ENCODE measurements at places on chromosomes 2 and 18.

- DNase-seq = no peak
These were observed 2.1 kb downstream of the TTC39C start for GRCh38 chr18:24016643-24017042.

DNA sequence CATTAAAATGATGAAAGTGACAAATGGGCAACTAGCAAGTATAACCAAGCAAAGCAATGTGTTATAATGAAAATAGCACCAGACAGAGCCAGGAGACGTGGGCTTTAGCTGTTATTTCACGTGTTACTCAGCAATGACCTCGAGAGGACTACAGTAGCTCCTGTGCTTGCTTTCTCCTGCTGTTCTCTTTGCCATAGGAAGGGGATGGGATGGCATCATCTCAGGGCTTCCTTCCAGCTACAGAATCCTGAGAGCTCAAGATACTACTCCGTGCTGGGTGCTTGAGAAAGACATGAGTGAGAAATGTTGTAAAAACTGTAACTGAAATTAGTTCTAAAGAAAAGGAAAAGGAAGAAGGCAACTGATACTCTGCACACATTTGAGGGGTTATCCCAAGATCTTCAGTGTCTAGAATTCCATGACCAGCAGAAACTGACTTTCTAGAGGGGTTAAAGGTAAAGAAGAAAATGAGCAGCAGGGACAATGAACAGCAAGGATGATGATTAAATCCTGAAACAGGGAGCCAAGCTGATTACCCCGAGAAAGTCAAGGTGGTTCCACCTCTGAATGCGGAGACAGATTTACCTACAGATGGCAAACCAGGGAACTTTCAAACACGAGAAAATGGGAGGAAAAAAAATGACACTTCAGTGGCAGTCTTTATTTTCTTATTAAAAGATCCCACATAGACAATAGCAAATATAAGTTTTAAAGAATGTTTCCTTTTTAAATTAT is 33.4 kb downstream of the GAREM1 start:
- DNase-seq = no peak

GRCh38 chr2:157261199-157261782 is 3.8 kb downstream of the GALNT5 start:
- peak; percentile 2 for DNase-seq

- no peak for DNase-seq
These were observed 19.3 kb upstream of the MC2R start for GRCh38 chr18:13934676-13935075.

- DNase-seq = no peak
These were observed 149.2 kb downstream of the PLEKHA3 start for GRCh38 chr2:178629463-178629862.

- DNase-seq = no peak
These were observed 37.0 kb upstream of the LOXHD1 start for GRCh38 chr18:46693996-46694395.

GRCh38 chr2:58131191-58132011 is 84.8 kb downstream of the VRK2 start:
- DNase-seq = no peak

DNA sequence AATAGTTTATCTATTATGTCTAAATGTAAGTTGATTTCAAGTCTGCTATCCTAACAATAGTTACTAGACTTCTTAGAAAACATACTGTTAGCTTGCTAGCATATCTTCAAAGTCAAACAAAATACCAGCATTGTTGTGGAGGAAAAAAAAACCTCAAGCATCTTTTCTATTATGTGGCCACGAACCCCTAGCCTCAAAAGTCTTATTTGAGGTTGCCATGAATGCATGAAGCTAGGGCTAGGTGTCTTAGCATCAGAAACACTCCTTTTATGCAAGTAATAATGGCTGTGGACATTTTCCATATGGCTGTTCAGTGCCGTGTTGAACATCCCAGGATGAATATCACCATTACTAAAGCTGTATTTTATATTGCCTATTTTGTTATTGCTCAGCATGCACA is 86.6 kb upstream of the OTX1 start:
- DNase-seq = no peak

GRCh38 chr18:78126106-78126505 is 853.5 kb upstream of the SALL3 start:
- DNase-seq = no peak

DNA sequence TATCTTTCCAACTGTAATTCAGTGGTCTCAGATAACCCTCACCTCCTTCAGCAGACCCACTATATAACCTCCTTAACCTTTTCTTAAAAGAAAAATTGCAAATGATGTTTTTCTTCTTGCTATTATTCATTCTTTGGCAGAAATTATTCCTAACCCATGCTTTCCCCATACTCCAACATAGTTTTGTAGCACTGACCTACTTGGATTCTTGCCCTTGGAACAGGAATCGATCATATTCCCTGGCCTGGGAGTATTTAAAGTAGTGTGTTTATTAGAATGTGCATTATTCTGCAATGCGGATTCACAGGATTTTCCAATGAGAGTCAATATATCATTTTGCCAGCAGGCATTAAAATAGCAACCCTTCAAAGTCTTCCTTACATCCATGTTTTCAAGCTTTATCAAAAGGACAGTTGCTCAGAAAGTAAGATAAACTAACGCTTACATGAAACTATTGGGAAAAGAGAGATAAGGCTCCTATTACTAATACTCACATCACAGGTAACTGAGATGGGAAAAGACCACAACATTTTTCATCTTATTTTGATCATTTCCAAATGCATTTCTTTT is 37.4 kb downstream of the CHN1 start:
- DNase-seq = no peak

DNA sequence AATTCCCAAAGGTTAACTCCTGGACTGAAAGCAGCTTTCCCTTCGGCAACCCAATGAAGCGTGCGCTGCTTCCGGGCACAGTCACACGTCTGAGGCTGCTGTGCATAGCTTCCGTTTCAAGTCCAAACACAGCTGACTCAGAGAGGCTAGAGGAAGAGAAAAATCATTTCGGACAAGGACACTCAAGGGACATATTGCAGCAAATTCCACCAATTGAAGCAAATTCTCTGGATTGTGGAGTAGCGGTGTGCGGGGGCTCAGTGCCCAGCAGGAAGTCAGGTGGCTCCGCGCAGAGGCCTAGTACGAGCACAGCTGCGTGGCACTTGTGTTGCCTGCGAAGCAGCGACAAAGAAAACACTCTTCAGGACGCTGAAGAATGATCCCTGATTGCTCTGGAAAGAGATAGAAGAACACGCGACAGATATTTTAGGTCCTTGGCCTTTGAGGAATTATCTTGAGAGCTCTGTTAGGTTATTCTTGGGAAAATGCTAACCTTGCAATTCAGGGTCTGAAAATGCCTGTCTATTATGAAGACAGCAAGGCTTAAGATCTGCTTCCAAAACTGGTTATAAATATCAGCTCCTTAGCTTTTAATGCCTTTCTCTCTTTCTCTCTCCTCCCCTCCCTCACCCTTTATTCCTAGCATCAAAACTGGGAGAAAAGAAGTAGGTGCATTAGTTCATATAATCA is 352.6 kb upstream of the DLGAP1 start:
- no peak for DNase-seq

- DNase-seq = no peak
These were observed 91.9 kb downstream of the TWIST2 start for GRCh38 chr2:238939521-238940403.

DNA sequence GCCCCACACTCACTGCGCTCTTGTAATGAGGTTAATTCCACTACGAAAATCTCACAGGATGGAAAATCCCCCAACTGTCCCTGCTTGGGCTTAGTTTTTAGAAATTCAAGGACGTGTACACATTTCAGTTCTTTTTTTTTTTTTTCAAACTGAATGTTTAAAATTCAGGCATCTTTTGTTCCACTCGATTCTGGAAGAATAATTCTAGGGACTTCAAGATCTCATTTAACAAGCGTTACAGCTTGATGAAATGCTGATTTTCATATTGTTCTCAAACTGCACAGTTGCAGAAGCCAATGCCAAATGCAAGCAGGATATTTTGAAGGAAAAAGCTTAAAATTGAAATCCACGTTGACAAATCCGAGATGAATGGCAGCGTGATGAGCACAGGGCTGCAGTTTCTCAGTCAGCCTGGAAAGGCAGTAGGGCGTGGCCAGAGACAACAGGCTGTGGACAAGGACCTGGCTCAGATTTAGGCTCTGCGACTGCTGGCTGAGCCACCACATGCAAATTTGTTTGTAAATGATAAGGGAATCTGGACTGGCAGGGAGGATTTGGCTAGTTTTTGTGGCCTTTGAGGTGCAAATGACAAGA is 128.1 kb upstream of the MYCN start:
- DNase-seq = no peak

GRCh38 chr2:16241166-16242160 is 301.1 kb downstream of the MYCN start:
- no peak for DNase-seq

DNA sequence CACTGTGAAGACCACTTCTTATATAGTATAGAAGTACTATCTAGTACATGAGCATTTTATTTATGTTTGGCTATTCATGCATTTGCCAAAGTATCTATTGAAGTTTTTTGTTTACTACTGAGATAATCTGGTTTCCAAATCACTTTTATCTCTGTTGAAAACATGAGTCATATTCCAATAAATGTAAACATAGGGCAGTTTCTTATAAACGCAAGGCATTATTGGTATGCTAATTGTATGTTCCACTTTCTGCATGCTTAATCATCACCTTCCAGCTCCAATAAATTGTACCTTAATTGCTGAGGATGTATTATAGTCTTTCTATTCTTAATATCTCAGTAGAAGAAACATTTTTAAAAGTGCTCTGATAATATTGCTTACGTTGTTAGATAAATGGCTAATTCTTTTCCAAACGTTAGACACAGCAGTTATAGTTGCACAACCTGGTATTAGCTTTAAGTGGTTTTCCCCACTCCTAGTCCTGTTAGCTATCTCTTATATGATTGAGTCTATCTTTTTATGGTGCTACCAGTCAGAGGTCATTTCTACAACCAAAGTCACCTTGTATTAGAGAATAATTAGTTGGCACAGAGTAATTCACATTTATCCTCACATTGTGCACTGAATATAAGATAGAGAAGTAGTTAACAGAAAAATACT is 17.2 kb downstream of the ITGA4 start:
- DNase-seq = no peak

GRCh38 chr2:222465746-222466145 is 41.4 kb downstream of the SGPP2 start:
- DNase-seq = no peak

DNA sequence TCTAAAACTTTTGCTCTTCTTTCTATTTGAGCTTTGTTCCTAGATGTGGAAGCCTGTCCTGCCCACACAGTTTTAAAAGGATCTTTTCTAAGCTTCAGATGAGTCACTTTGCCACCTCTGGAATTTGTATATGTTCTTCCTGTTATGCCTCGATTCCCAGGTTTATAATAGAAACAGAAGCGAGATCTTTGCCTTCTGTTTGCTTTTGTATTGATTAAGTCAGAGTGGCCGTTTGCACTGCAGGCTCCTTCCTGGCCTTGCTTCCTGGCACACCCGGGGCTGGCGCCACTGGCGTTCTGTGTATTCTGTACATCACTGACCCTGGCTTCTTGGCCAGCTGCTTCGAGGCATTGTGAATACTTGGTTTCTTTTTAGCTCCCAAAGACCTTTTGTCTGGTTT is 91.8 kb downstream of the MTCL1 start:
- no peak for DNase-seq

- DNase-seq = no peak
These were observed 62.9 kb downstream of the VRK2 start for GRCh38 chr2:58109481-58109880.

DNA sequence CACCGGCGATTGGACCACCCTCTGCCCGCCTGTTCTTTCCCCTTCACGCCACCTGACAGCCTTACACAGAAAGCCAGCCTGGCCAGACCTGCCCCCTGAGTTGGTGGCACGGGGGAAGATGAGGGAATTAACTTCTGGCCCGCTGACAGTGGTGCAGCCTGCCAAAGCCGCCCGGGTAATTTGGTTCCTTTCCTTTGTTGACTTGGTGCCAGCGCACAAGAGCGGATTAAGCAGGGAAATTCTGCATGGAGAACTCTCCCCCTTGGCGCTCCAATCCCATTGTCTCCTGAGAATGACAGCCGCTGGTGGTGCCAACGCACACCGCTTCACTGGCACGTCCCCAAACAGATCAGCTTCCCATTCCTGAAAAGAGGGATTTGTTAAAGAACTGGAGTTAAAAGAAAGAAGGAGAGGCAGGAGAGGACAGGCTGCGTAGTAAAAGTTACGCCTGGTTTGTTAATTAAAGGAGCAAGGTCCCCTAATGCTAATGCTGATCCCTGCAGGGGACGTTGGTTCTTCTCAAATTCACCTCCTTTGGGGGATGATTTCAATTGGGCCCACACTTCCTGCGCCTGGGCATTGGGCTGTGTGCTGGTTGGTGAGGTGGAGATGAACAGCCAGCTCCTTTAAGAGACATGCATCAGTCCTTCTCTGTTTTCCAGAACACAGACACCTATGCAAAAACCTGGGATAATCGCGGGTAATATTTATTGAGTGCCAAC is 286.8 kb downstream of the MYCN start:
- no peak for DNase-seq

- DNase-seq = no peak
These were observed 940.2 kb upstream of the ZEB2 start for GRCh38 chr2:145460112-145460511.

DNA sequence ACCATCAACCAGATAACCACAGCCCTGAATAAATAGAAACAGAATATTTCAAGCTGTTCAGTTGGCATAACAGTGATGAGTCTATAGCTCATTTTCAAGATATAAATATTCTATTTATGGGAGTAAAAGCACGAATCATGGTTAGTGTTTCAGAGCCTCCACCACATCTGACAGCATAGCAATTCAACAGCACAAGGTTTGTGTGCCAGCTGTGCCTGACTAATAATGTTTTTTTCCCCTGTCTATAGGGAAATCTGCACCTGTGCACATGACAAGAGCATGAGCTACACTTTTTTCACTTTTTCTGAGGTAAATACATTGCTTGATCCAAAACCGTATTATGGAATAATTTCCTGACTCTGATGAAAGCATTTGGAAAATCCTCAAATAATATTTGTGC is 251.3 kb downstream of the RPIA start:
- no peak for DNase-seq

DNA sequence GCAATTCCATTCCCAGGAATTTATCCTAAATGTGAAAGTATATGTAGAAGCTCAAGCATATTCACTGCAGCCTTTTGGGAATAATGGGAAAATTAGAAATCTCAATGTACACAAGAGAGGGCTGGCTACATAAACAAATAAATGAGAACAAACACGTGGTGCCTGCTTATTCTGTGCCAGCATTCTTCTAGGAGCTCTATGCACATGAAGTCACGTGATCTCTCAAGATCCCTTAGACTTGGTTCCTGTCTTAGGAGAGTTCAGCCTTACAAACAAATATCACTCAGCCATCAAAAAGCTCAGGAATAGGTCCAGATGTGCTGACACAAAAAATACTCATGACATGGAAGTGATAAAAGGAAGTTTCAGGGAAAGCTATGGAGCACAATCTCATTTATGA is 92.9 kb upstream of the SP3 start:
- no peak for DNase-seq

GRCh38 chr2:237752761-237753165 is 45.8 kb upstream of the RBM44 start:
- peak; percentile 79 for DNase-seq

- no peak for DNase-seq
These were observed 93.3 kb downstream of the HRH4 start for GRCh38 chr18:24553571-24554285.

- no peak for DNase-seq
These were observed 620 bp downstream of the NGEF start for GRCh38 chr2:233012301-233012971.

Data from NK-92 treated with Interleukin-12 subunit alpha and Interleukin-12 subunit beta, amount 100 ng/mL, for 24 hours (cell line).